Aorta (tissue), 5 donors: ENCODE measurements at places on chromosomes 16 and 17. TPM values are rescaled to one million over a fixed set of nuclear protein-coding genes. Genes with fewer than 3 reads are reported as not detected.

LPO gene
- total RNA-seq = not detected

TNFSF12 gene
- 84.5 TPM for total RNA-seq

PIMREG gene
- not detected for total RNA-seq

GRCh38 chr16:318628-319027 lies 33.9 kb downstream of the AXIN1 start:
- H3K4me3 ChIP-seq = no peak overlapping the region
- H3K36me3 ChIP-seq = peaks cover 1% of the 10 kb centered on the region
- no peaks in the 10 kb centered on the region for H3K27me3 ChIP-seq
- no peaks in the 10 kb centered on the region for H3K4me1 ChIP-seq
- no peak overlapping the region for H3K27ac ChIP-seq
- no peak for DNase-seq

DNA sequence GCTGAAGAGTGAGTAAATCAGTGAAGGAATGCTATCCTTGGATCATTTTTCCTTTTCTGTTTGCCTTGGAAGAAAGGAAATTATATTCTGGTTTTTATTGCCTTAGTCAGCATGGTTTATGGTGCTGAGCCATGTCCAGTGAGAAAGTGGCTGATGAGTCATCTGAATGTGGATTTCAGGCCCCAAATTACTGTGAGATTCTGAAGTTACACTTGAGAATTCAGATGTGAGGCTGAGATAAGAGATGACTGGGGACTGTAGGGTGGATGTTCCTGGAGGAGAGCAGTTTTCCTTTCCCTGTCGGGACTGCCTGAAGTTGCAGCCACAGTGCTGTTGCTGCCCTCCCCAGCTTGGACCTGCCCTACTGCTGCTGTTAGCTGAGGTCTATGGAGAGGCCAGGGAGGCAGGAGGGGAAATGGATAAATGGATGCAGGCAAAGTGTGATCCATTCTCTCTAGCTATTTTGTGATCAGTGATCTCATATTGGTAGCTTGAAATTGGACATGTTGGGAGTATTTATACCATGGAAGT lies 4.2 kb upstream of the MAP3K14 start:
- H3K4me1 ChIP-seq = no peaks in the 10 kb centered on the region
- no peak overlapping the region for H3K4me3 ChIP-seq
- no peaks in the 10 kb centered on the region for H3K27me3 ChIP-seq
- H3K36me3 ChIP-seq = no peaks in the 10 kb centered on the region
- no peak for DNase-seq

DNA sequence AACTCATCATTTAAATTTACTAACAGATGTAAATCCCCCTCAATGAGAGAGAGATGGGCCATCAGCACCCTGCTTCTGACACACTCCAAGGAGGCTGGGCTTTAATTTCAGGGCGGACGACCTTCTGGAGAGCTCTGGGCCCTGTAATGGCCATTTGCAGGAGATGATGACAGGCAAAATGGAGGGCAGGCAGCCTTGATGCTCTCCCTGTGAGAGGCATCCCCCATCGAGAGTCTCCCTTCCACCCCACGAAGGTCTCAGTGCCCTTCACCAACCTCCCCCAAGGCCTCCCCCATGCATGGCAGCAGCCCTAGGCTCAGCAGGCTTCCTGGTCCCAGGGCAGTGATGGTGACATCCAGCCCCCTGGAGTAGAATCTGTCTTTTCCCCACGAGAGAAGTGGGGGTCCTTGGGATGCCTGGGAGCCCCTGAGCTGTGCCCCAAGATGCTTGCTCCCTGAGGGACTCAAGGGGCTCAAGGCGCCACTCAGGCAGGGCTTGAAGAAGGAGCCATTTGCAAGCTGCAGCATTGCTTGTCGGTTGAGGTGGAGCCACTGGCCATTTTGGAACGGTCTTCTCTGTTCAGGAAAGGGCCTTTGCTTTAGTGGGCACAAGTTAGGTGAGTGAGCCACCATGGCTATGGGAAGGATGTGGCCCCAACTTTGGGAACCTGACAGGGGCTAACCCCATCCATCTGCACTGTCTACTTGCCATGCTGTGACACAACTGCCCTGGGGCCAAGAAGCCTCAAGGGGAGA lies 82.6 kb downstream of the C16orf78 start:
- H3K27ac ChIP-seq = no peak overlapping the region
- DNase-seq = peak; percentile 63
- no peaks in the 10 kb centered on the region for H3K27me3 ChIP-seq
- H3K4me1 ChIP-seq = no peaks in the 10 kb centered on the region
- no peaks in the 10 kb centered on the region for H3K36me3 ChIP-seq
- no peak overlapping the region for H3K4me3 ChIP-seq

DNA sequence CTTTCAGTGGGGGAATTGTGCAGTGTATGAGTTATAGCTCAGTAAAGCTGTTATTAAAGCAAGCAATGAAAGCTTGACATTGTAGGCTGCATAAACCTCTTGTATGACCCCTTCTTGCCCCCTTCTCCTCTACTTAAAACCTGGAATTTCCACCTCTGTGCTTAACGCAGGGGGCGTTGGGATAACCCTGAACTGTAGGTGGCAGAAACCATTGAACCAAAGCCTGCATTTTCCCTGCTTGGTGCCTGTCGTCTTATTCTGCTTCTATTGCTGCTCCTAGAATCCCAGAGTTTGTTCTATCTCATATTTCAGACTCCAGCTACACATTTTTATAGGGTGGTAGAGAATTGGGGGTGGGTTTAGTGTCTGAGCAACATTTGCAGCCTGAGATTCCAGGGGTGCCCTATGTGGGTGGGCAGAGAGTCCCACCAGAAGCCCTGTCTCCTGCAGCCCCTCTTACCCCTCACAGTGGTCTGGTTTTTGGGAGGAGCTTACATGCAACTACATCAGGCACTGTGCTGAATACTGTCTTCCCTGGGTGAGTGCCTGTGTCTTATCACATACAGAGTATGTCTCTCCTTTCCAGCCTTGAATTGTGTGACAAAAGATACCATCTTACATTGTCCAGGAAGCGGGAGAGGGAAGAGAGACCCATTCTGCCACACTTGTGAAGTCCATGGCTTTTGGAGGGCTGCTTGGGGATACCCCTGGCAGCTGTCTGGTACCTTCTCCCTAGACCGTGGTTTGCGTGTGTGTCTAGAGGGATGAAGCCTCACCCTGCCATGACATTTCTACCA lies 407.7 kb upstream of the EEF2KMT start:
- H3K4me3 ChIP-seq = no peak overlapping the region
- no peaks in the 10 kb centered on the region for H3K36me3 ChIP-seq
- no peak for DNase-seq
- H3K27me3 ChIP-seq = no peaks in the 10 kb centered on the region
- no peak overlapping the region for H3K27ac ChIP-seq

- H3K4me3 ChIP-seq = no peak overlapping the region
- no peak overlapping the region for H3K27ac ChIP-seq
- H3K4me1 ChIP-seq = no peaks in the 10 kb centered on the region
- no peaks in the 10 kb centered on the region for H3K36me3 ChIP-seq
- DNase-seq = no peak
Observed at GRCh38 chr17:65278820-65279184, 141.6 kb downstream of the RGS9 start.

GRCh38 chr17:79498854-79499253 lies 112.0 kb downstream of the RBFOX3 start:
- H3K36me3 ChIP-seq = no peaks in the 10 kb centered on the region
- no peak for DNase-seq
- no peak overlapping the region for H3K27ac ChIP-seq

DNA sequence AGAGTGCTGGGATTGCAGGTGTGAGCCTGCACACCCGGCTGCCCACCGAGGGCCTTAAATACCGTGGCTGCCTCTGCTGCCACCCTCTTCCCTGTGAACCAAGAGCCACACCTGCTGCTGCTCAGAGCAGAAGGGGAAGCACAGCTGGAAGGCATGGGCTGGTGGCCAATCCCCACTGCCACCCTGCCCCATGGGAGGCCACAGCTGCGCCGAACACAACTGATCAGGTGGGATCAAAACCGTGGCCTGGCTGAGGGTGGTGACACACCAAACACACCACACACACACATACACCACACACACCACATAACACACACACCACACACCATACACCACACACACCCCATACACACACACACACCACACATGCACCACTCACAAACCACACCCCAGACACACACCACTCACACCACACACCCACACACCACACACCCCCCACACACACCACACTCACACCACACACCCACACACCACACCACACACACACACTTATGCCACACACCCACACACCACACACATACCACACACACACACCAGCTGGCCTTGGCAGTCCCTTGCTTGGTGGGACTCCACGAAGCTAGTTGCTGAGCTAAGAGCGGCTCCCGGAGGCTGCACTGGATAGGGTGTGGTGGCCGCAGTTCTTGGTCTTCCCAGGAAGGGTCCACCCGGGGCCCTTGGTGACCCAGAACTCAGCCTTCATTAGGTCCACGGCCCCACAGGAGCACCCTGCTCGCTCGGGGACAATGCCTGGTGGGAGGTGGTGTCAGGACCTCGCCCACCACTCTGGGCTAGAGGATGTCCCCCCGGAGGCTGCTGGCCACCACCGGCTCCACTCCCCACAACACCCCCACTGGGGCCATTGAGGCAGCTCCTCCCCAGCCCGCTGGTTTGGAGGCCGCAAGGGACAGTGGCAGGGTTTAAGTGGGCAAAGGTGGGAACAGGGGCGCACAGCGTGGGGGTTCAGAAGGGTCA lies 14.9 kb downstream of the CEP131 start:
- no peaks in the 10 kb centered on the region for H3K36me3 ChIP-seq
- no peak for DNase-seq
- H3K27me3 ChIP-seq = no peaks in the 10 kb centered on the region
- H3K27ac ChIP-seq = no peak overlapping the region
- no peak overlapping the region for H3K4me3 ChIP-seq
- no peaks in the 10 kb centered on the region for H3K4me1 ChIP-seq

DNA sequence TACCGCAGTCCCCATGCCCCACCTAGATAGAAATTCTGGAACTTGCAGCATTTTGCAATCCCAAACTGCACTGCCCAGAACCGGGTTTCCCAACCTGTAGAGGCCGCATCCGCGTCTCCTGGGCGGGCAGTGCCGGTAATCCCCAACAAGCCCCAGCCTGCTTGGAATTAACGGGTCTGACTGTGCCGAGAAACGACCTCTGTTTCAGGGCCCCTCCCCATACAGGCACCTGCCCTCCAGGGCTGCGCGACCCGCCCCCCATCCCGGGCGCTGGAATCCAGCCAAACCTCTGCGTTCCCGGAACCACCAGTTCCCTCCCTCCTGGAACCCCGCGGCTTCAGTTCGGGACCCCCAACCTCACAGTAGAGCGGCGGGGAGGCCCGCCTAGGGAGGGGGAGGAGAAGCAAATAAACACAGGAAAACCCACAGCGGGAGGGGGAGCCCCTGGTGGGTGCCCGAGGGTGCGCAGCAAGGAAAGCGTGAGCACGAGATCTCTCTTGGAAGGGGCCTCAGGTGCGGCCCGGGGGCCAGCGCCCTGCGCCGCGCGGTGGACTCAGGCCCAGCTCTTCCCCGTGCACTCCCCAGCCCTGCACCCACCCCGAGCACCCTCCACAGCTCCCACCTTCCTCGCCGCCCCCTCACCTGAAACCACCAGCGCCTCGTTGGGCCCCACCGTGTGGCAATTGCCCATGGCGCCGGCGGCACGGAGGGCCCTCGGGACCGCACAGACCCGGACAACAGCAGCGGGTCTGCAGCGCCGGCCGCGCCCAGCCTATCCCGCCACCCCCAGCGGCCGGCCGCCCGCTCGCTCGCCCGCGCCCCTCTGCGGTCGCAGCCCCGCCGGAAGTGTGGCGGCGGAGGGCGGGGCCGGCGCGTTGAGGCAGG lies at the start of gene FLOT2:
Gene FLOT2 (minus strand): TSS at position 850 of the 885 bp plus-strand sequence. CDS start 159 bp downstream, at position 691.
- H3K4me1 ChIP-seq = peaks cover 5% of the 10 kb centered on the region
- peak within 1 kb of the TSS; percentile 80 for H3K4me3 ChIP-seq
- peak; percentile 81 for DNase-seq
- no peaks in the 10 kb centered on the region for H3K27me3 ChIP-seq
- H3K27ac ChIP-seq = peak within 1 kb of the TSS; percentile 90
- H3K36me3 ChIP-seq = no peaks in the 10 kb centered on the region

DNA sequence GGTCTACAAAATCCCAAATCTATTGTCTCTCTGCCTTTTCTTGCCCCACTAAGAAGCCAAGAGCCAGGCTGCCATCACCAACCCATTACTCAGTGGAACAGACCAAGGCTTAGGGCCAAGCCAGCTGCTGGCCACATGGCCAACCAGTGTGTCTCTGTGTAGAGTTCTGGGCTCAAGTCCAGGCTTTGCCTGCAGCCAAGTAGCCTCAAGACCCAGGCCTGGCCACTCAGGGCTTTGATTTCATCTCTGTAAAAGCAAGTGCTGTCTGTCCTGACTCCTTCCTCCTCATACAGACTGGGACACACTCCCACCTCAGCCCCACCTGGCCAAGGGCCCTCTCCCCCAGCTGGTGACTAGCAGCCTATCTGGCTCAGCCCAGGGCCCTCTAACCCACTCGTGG lies 14.6 kb downstream of the SREBF1 start:
- no peaks in the 10 kb centered on the region for H3K36me3 ChIP-seq
- DNase-seq = peak; percentile 85
- H3K4me1 ChIP-seq = no peaks in the 10 kb centered on the region
- no peaks in the 10 kb centered on the region for H3K27me3 ChIP-seq
- no peak overlapping the region for H3K27ac ChIP-seq

- peak overlapping the region; percentile 52 for H3K4me3 ChIP-seq
- DNase-seq = peak; percentile 91
- no peak overlapping the region for H3K27ac ChIP-seq
- H3K4me1 ChIP-seq = no peaks in the 10 kb centered on the region
Observed at GRCh38 chr17:21573961-21574610, 118.2 kb upstream of the KCNJ18 start.
